CD4-positive, alpha-beta memory T cell (primary cell): ENCODE measurements at places on chromosomes 3 and 15.

DNA sequence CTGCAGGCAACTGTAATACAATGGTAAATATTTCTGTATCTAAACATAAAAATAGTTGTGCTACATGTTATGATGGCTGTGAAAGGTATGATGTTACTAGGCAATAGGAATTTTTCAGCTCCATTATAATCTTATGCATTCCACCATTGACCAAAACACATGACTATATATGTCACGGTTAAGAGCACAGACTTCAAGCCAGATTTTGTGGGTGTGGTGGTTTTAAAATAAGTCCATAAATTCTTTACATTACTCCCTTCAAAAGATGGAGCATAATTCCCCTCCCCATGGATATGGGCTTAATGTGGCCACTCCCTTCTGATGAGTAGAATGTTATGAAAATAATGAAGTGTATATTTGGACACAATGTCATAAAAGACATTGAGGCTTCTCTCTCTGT, 88.4 kb upstream of the TBC1D5 start:
- no peak for DNase-seq

DNA sequence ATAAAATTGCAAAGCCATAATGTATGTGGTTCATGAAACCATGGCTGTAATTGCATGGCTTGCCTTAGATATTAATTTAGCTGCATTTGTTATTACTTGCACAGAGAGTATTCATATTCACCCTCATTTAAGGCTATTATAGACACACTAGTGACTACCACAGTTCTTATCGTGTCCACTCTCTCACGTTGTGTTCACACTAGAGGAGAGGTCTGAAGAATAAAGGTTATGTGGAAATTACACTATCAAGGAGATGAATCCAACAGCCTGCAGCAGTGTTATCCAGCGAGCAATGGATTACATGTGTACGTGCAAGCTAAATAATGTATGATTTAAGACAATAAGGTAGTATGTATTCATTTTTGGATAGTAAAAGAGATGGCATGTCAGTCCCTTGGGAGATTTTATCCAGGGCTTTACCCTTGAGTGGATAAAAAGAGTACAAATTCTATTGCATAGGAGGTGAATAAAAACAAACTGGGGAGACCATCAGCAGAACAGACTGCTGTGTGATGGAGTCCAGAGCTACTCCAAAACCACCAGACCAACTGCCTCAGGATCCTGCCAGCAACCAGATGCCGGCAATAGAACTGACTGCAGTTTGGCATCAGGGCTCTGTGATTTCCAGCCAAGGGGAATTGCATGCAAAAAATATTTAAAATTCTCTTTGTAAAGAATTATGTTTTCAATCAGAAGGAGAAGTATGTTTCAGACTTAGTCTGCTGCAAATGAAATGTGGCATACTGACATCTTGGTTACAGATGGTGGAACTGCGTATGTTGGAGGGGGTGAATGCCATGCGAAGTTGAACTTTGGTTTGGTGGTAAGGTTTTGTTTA, 146.6 kb downstream of the RBMS3 start:
- no peak for DNase-seq

DNA sequence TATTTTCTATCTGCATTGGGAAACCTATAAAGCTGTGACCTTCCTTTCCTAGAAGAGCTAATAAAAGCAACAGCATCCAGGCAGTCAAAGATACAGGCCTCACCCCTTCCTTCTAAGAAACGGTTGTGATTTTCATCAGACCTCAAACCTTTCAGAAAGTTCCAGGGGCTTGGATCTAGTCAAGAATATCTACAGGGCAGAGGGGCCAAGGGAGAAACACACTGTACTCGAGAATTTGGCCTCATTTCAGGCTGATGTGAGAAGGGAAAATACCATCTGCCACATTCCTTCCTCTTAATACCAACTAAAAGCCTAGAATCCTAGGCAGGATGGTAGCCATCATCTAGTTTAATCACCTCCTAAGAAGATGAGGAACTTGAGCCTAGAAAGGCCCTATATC, 24.5 kb upstream of the BCL6 start:
- DNase-seq: no peak

GRCh38 chr3:10268930-10269329, 20.7 kb downstream of the TATDN2 start:
- no peak for DNase-seq

GRCh38 chr3:133469140-133469731, 69.4 kb downstream of the BFSP2 start:
- DNase-seq: no peak

DNA sequence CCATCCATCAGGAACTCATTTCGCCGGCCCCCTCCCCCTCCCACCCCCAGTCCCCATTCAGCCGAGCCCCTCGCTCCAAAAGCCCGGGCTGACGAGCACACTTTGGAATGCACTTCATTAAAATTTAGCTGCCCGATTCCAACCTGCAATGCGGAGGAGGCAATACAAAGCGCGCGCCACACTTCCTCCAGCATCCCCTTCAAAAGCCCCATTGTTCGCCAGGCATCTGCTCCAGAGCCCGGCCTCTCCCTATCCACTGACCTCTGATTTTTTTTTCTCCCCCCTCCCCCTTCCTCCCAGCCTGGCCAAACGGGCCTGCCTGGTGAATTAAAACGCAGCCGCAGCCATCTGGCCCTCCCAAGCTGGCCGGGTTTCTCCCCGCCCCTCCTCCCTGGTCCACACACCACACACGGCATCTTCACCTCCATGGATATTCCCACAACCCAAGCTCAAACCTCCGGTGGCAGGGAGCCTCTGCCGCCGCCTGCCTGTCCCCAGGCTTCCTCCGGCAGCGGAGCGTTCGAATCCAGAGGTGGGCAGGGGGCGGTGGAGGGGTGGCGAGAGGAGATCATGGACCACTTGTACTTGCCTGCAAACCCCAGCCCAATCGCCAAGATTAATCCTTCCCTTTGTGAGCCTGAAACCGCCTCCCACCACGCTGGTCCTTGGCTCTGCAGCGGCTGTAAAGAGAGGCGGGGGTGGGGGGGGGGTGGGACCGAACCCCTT, 441.3 kb downstream of the MAGI1 start:
- DNase-seq: no peak

- DNase-seq: no peak
Measured at GRCh38 chr3:131975047-131975446, 59.8 kb downstream of the CPNE4 start.

- DNase-seq: no peak
Measured at GRCh38 chr3:108393128-108393900, 97.0 kb downstream of the HHLA2 start.
